ENCODE measurements at places on chromosomes 4 and X. TPM values are rescaled to one million over a fixed set of nuclear protein-coding genes. Genes with fewer than 3 reads are reported as not detected.
A peak's percentile ranks its signal among the peaks of the same experiment; 100 is the strongest.

- no peaks in the 10 kb centered on the region for H3K27me3 ChIP-seq
- H3K4me1 ChIP-seq = no peaks in the 10 kb centered on the region
- H3K27ac ChIP-seq = no peak overlapping the region
- H3K36me3 ChIP-seq = no peaks in the 10 kb centered on the region
- H3K4me3 ChIP-seq = no peak overlapping the region
- no peak for DNase-seq
Observed at GRCh38 chr4:18934197-18934596, 912.6 kb upstream of the LCORL start.

DNA sequence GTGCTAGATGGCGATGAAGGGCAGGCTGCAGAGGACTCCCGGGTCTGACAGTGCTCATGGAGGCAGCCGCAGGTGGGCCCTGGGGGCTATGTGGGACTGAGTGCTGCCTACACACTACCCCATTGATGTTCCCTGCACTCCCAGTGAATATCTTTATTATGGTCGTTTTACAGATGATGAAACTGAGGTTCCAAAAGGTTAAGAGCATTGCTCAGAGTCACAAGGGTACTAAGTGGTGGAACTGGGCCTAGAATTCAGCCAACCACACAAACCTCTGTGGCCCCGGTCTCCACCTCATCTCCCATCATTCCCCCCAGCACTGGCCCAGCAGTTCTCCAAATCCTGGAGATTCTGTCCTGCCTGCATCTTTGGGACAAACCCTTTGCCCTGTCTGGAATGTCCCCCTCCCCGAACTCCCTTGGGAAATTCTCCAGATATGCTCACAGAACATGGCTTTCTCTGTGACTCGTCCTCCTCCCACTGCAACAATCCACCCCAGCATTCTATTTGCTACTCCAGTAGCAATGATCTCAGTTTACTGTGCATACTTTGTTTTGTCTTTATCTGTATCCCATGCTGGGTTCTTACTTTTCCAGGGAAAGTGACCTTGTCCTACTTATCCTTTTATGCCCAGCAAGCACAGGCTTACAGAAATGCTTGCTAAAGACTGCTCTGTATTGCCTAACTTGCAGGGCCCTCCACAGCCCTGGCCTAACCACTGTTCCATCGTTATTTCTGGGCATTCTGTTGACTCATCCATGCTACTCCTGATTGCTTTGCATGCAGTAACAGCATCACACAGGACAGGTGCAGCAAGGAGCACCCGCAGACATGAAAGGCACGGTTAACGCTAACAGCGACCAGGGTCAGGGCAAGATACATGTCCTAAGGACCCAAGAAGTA lies 14.0 kb downstream of the PNMA6F start:
- H3K4me3 ChIP-seq = no peak overlapping the region
- no peaks in the 10 kb centered on the region for H3K27me3 ChIP-seq
- no peaks in the 10 kb centered on the region for H3K36me3 ChIP-seq
- H3K4me1 ChIP-seq = no peaks in the 10 kb centered on the region

- H3K4me3 ChIP-seq = no peak overlapping the region
- H3K27me3 ChIP-seq = no peaks in the 10 kb centered on the region
- H3K27ac ChIP-seq = no peak overlapping the region
Observed at GRCh38 chrX:133880032-133880443, 105.4 kb downstream of the GPC3 start.

GRCh38 chr4:139658586-139659382 lies 6.8 kb upstream of the MGST2 start:
- DNase-seq = no peak
- H3K36me3 ChIP-seq = no peaks in the 10 kb centered on the region
- no peak overlapping the region for H3K4me3 ChIP-seq
- peaks cover 4% of the 10 kb centered on the region for H3K4me1 ChIP-seq

DNA sequence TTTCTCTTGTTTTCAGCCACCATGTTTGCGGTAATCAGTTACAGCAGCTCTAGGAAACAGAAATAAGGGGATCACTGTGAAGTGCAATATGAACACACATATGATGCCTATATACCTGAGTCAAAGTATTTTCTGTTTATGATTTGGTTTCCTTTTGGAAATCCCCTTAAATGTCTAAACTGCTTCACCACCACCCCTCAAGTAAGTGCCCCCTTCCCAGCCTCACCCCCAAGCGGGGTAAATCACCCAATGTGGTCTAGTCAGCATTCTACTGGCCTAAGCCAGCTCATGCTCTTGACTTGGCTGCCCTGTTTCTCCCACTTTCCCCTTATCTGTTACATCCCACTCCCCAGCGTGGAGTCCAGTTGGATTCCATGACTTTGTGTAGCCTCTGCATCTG lies 176.5 kb downstream of the QDPR start:
- no peaks in the 10 kb centered on the region for H3K36me3 ChIP-seq
- H3K27me3 ChIP-seq = no peaks in the 10 kb centered on the region
- H3K4me3 ChIP-seq = no peak overlapping the region
- H3K27ac ChIP-seq = no peak overlapping the region
- no peak for DNase-seq

- no peak for DNase-seq
- H3K27me3 ChIP-seq = no peaks in the 10 kb centered on the region
- no peaks in the 10 kb centered on the region for H3K36me3 ChIP-seq
- H3K27ac ChIP-seq = peak overlapping the region; percentile 93
- peaks cover 6% of the 10 kb centered on the region for H3K4me1 ChIP-seq
Observed at GRCh38 chr4:39525822-39526690, 1.2 kb downstream of the UGDH start.

- no peaks in the 10 kb centered on the region for H3K27me3 ChIP-seq
- no peak overlapping the region for H3K27ac ChIP-seq
- DNase-seq = no peak
- H3K4me1 ChIP-seq = no peaks in the 10 kb centered on the region
- H3K4me3 ChIP-seq = no peak overlapping the region
- no peaks in the 10 kb centered on the region for H3K36me3 ChIP-seq
Observed at GRCh38 chr4:132238697-132239096, 910.4 kb upstream of the PCDH10 start.

Gene HEPH
- total RNA-seq = 143 TPM

DNA sequence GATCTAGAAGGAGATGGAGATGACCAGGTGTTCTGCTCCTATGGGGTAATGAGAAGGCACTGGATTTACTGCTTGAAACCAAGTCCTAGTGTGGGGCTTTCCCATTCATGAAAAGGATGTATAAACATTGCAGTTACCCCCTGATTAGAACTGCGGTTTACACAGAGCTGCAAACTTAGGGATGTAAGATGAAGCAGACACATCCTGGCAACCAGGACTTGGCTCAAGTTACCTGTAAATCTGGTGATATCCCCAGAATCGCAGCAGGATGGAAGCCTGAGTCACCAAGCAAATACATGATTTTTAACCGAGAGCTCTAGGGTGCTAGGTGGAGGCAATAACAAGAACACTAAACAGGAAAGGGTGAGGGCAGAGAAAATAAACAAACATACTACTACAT lies 178.6 kb upstream of the MAMLD1 start:
- H3K4me3 ChIP-seq = no peak overlapping the region
- no peaks in the 10 kb centered on the region for H3K27me3 ChIP-seq
- no peak overlapping the region for H3K27ac ChIP-seq

Gene EDA
- 1.6 TPM for total RNA-seq

- H3K36me3 ChIP-seq = no peaks in the 10 kb centered on the region
- no peaks in the 10 kb centered on the region for H3K27me3 ChIP-seq
- H3K4me1 ChIP-seq = no peaks in the 10 kb centered on the region
- H3K4me3 ChIP-seq = no peak overlapping the region
Observed at GRCh38 chr4:40888933-40889332, 139.2 kb downstream of the NSUN7 start.

DNA sequence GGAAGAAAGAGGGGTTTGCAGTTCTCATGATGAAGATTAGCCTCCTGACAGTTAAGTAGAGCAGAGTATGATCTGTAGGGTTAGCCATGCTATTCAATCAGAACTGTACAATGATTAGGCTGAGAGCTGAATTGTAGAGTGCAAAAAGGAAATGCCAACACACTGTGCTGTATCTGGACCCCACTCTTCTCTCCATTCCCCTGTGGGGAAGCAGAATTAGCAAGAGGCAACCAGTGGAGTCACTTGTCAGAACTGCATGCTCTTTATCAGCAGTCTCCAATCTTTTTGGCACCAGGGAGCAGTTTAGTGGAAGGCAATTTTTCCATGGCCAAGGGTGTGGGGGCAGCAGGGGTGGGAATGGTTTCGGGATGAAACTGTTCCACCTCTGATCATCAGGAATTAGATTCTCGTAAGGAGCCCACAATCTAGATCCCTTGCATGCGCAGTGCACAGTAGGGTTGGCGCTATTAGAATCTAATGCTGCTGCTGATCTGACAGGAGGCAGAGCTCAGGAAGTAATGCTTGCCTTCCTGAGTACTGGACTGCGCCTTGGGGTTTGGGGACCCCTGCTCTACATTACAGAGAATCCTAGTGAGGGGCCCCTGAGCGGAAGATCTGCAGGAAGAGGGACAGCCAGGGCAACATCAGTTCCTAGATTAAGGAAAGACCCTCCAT lies 19.4 kb downstream of the TBC1D9 start:
- H3K27me3 ChIP-seq = no peaks in the 10 kb centered on the region
- H3K4me3 ChIP-seq = no peak overlapping the region
- no peaks in the 10 kb centered on the region for H3K4me1 ChIP-seq
- no peak for DNase-seq
- no peaks in the 10 kb centered on the region for H3K36me3 ChIP-seq

DNA sequence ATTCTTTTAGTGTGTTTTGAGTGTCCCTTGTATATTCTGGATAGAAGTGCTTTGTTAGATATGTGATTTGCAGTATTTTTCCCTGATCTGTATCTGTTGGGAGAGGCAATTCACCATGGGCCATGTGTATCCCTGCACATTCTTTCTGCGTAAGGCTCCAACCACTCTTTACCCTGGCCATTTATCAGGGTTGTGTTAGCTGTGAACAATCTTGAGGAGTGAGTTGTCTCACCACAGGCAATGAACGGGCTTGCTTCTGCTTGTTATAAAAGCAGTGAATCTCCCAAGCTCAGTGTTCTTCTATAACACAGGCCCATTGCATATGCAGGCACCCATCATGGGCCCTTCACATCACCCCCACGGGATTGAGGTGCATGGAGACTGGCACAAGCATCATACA lies 18.9 kb upstream of the SMIM10 start:
- H3K4me3 ChIP-seq = no peak overlapping the region
- H3K27ac ChIP-seq = no peak overlapping the region
- no peaks in the 10 kb centered on the region for H3K36me3 ChIP-seq
- H3K4me1 ChIP-seq = no peaks in the 10 kb centered on the region
- H3K27me3 ChIP-seq = no peaks in the 10 kb centered on the region

GRCh38 chrX:19462879-19463278 lies 52.4 kb downstream of the MAP3K15 start:
- no peaks in the 10 kb centered on the region for H3K36me3 ChIP-seq
- no peak overlapping the region for H3K4me3 ChIP-seq
- H3K27ac ChIP-seq = no peak overlapping the region
- H3K4me1 ChIP-seq = no peaks in the 10 kb centered on the region
- no peaks in the 10 kb centered on the region for H3K27me3 ChIP-seq
- DNase-seq = no peak

GRCh38 chr4:79528241-79528706 lies 120.2 kb upstream of the GK2 start:
- no peaks in the 10 kb centered on the region for H3K27me3 ChIP-seq
- no peak for DNase-seq
- H3K36me3 ChIP-seq = no peaks in the 10 kb centered on the region
- no peak overlapping the region for H3K27ac ChIP-seq
- no peaks in the 10 kb centered on the region for H3K4me1 ChIP-seq

DNA sequence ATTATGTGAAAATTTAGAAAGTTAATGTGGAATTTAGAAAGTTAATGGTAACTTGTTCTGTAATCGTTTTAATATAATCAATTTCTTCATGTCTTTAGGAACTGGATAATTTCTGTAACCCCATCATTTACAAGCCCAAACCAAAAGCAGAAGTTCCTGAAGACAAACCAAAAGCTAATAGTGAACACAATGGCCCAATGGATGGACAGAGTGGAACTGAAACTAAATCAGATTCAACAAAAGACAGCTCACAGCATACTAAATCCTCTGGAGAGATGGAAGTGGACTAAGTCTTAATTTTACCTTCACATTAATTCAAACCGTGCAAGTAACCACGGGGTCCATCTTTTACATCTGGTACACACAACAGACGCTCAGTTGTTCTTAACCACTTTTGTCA lies 48.1 kb upstream of the PLK4 start:
- DNase-seq = no peak
- no peak overlapping the region for H3K4me3 ChIP-seq

GRCh38 chr4:140697709-140698560 lies 58.2 kb downstream of the TBC1D9 start:
- H3K4me1 ChIP-seq = no peaks in the 10 kb centered on the region
- H3K27ac ChIP-seq = no peak overlapping the region
- no peaks in the 10 kb centered on the region for H3K36me3 ChIP-seq
- DNase-seq = no peak
- no peak overlapping the region for H3K4me3 ChIP-seq

- H3K4me3 ChIP-seq = no peak overlapping the region
- no peak for DNase-seq
- no peaks in the 10 kb centered on the region for H3K4me1 ChIP-seq
- no peak overlapping the region for H3K27ac ChIP-seq
Observed at GRCh38 chr4:179894066-179894778, 2349.0 kb upstream of the TENM3 start.

- H3K4me1 ChIP-seq = no peaks in the 10 kb centered on the region
- H3K36me3 ChIP-seq = no peaks in the 10 kb centered on the region
- H3K27me3 ChIP-seq = no peaks in the 10 kb centered on the region
- DNase-seq = no peak
Observed at GRCh38 chr4:147799986-147800555, 68.2 kb downstream of the ARHGAP10 start.

Gene SLC35A2
- total RNA-seq = 57.8 TPM

Gene FHIP1A
- total RNA-seq = 31.5 TPM

GRCh38 chrX:153667956-153668396 lies 5.6 kb downstream of the PNCK start:
- H3K4me3 ChIP-seq = no peak overlapping the region
- DNase-seq = peak; percentile 79
- H3K27ac ChIP-seq = no peak overlapping the region
- no peaks in the 10 kb centered on the region for H3K27me3 ChIP-seq
- no peaks in the 10 kb centered on the region for H3K36me3 ChIP-seq
- H3K4me1 ChIP-seq = no peaks in the 10 kb centered on the region

Gene CD99L2
- total RNA-seq = 12.3 TPM

Gene CXCL13
- total RNA-seq = 1.1 TPM

GRCh38 chrX:51641421-51642021 lies 22.8 kb upstream of the CENPVL3 start:
- no peak overlapping the region for H3K4me3 ChIP-seq
- no peaks in the 10 kb centered on the region for H3K36me3 ChIP-seq
- H3K27ac ChIP-seq = no peak overlapping the region
- no peaks in the 10 kb centered on the region for H3K27me3 ChIP-seq

Data from colonic mucosa (tissue), 4 donors.